ENCODE measurements at places on chromosomes 16 and 17.

DNA sequence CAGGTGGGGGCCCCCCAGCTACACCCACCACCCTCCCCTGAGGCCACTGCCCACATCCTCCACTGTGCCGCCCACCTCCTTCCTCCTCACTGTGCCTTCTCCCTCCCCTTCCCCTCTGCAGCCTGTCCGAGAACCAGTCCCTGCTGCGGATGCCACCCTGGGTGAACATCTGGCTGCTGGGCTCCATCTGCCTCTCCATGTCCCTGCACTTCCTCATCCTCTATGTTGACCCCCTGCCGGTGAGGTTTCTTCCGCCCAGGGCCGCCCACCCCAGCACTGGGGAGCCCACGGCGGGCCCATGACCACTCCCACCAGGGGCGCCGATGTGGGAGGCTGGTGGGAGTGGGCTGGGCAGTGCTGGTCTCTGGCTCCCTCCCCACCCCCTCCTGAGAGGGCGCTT, 22.1 kb downstream of the RABEP2 start:
- no peak for DNase-seq

DNA sequence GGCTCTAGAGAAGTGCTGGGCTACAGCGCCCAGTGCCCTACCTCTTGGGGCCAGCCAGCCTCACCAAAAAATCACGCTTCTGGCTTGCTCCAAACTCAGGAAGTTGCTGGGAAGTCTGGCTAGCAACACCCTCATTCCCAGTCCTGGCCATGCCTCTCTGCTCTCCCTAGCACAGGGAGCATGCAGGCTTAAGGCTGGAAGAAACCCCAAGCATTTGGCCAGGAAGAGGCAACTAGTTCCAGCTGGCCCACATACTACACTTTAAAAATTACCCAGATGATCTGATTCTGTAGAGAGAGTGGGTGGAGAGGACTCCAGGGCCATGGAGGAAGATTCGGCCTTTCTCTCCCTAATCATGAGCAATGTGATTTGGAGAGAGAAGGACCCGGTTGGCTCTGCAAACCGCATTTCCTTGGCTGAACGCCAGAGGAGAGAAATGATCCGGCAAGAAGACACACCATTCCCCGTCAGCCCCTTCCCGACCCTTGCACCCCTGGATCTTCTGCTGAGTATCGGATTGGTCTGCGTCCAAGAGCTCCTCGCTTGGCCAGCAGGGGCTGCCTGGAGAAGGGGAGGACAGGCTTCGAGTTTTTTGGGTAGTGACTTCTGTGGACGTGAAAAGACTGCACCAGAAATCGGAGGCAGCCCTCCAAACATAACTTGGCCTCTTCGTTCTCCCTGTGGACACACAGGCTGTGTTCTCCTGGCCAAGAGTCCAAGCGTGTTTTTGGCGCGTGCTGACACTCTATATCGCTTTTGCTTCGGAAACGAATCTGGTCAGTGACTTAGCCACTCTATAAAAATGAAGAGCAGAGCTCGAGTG, 406.3 kb downstream of the WWOX start:
- peak; percentile 92 for DNase-seq

GRCh38 chr17:9522074-9522473, 53.5 kb downstream of the STX8 start:
- DNase-seq, result no peak

- DNase-seq, result no peak
These were observed 11.1 kb upstream of the TMEM94 start for GRCh38 chr17:75445296-75445695.

DNA sequence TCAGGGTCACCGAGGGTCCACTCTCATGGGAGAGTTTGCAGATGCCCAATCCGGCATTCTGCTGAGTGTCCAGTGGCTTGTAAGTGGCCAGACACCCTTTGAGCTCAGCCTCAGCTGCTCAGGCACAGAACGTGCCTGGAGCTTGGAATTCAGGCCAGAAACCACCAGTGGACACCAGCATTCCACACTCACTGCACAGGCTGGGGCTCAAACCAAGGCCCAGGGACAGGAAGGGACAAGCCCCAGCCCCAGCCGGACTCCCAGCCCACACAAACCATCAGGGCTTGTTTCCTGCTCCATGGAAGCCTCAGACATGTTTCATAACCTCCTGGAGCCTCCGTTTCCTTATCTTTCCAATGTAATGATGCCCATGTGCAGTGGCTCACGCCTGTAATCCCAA, 5.0 kb upstream of the NPRL3 start:
- DNase-seq, result no peak

DNA sequence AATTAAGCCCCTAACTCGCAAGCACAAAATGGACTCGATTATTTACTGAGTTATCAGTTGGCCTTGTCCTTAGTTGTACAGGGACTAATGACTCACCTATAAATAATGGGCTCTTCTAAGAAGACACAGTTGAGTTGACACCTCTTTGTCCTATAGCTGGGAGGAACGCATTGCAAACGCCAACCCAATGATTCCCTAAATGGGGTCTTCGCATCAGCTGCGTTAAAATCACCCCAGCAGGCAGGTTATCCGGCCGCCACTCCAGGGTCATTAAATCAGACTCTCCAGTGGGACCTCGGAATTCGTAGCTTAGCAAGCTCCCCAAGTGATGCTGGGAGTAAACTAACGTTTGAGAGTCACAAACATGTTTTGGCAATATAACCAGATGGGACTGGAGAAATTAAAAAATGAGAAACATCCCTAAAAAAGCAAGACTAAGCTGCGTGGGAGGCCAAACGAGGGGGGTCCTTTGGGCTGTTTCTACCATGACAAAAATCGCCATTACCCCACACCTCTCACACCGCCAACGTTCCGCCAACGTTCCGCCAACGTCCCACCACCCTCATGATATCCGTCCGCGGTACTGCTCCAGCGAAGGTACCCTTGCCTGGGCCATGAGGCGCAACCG, 932 bp upstream of the NFE2L1 start:
- DNase-seq, result no peak

GRCh38 chr17:50319306-50320004, 26.5 kb upstream of the XYLT2 start:
- no peak for DNase-seq

DNA sequence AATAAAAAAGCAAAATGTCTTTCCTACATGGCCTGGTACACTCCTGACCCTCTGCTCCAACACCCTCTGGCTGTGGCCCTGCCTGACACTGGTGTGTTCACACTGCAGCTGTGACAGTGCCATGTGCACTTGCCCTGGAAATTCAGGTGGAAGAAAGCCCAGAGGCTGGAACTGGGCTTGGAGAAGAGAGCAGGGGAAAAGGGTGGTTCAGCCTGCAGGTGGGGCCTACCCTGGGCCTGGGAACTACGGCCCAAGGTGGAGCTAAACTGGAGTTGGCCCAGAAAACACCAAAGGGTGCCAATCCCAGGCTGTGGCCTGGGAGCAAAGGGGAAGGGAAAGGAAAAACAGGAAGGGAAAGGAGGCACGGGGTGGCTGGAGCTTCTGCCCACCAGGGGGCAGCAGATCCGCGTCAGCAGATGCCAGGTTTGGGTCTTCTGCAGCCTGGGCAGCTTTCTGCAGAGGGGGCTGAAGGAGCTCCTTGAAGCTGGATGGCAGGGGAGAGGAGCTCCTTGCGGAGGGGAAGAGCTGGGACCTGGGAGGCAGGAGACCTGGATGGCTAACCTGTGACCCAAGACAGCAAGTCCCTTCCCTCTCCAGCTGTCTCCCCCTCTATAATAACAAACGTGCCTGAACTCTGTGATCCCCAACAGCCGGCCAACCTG, 15.4 kb upstream of the CTCF start:
- DNase-seq, result no peak

DNA sequence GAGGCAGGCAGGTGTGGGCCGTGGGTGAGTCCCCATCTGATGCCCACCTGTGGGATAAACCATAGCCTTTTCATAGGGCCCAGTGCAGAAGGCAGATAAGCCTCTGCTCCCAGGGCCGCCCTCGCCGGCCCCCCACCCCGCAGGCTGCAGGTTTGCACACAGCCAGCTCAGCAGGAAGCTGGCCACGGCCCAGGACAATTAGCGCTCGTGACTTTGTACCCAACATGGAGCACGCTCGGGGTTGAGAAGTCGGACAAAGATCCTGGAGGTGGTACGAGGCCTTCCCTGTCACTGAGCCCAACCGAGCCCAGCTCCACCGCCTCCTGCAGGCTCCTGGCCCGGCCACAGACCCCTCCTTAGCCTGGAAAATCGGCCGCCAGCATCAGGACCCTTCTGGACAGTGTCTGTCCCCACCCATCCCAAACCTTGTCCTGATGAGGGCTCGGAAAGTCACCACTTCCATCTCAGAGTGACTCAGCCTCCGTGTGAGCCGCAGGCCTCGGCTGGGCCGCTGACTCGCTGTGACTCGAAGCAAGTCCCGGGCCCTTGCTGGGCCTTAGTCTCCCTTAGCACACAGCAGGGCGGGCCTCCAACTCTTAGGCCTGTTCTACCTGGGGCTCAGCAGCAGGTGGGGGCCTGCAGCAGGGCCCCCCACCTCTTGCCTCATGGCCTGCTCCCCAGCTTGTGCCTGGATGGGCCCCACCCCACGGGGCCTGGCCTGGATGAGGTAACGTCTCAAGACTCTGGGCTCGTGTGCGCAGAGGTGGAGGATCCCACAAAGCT, 22.7 kb downstream of the FAM83G start:
- DNase-seq, result no peak

GRCh38 chr16:57422026-57422944, 17.7 kb downstream of the CCL17 start:
- DNase-seq, result no peak

DNA sequence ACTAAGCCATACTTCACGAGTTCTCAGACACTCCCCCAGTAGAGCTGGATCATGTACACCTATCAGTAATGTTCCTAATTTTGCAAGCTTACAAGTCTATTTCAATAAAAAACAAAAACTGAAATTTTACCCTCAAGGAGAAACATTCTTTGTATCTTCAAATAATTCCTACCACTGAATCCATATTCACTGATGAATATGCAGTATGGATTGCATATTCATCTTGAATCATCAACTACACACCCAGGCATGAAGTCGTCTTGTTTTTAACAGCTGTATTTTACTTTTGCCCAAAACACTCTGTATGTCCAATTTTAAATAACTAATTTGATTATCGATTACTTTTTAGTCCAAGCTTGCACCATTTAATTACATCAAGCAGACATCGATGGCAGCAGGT, 31.8 kb downstream of the ZDHHC7 start:
- no peak for DNase-seq

DNA sequence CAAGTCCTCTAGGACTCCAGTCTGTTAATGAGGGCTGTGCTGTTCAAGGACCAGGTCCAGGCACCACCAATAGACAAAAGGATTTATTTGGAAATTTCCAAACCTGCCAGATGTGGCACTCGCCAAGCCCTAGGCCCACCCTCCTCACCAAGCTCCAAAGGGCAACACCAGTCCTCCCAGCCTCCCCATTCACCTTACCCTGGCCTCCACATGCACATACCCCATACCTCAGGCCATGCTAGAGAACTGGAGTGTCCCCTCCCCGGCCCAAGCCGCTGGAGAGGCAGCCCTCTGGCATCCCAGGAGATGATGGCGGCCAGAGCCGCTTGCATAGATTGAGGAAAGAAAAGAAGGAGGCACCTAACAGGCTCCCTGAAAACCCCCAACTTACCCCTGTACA, 4.6 kb upstream of the FTSJ3 start:
- DNase-seq, result no peak

GRCh38 chr17:70661342-70662222, 492.2 kb downstream of the KCNJ2 start:
- no peak for DNase-seq

GRCh38 chr17:72726936-72727335, 365.6 kb downstream of the SLC39A11 start:
- no peak for DNase-seq

GRCh38 chr17:62172492-62173291, 107.6 kb upstream of the MED13 start:
- DNase-seq, result no peak
